H9 (cell line): ENCODE measurements at places on chromosomes 6 and 20. TPM values are rescaled to one million over a fixed set of nuclear protein-coding genes. Genes with fewer than 3 reads are reported as not detected.

Gene SNAP91
- total RNA-seq, result 1.3 and 1.4 TPM in 2 replicates

Gene C4B
- total RNA-seq, result 2.7 TPM in 2 replicates

Gene ELOVL2
- total RNA-seq, result 0.46 and 0.57 TPM in 2 replicates

Gene C6orf141
- total RNA-seq, result 35.9 and 40.1 TPM in 2 replicates

Gene WFDC12
- total RNA-seq, result not detected in 2 replicates
